ENCODE measurements at places on chromosomes 3 and 15.

DNA sequence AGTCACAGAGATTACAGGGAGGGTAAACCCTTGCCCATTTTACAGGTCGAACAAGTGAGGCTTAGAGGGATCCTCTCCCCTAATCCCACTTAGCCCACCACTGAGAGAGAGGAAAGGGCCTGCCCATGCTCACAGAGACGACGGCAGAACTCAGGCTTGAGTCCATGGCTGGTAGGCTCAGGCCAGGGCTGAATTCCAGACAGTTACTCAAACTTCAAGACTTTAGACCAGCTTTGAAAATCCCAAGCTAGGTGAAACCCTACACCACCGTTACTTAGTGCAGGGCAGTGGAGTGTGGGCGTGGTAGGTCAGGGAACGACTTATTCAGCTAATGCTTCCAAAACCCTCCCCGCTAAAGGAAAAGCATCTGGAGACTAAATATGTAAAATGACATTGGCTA lies 16.4 kb downstream of the GRIP2 start:
- DNase-seq: no peak

DNA sequence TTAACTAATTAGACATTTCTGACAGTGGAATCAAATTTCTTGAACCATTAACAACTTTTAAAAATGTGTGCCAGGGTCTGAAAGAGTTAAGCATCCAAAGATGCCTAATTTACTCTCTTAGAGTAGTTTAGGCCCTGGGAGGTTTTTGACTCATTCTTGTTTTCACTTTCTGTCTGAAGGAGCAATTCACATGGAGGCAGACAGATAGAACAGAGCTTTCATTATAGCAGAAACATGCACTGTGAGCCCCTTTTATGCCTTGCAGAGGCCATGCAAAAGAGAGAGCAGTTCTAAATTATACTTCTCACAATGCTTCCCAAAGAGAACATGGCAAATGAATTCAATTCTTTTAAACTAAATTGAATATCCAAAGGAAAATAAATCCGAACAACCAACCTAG lies 554.8 kb downstream of the MFSD1 start:
- no peak for DNase-seq

DNA sequence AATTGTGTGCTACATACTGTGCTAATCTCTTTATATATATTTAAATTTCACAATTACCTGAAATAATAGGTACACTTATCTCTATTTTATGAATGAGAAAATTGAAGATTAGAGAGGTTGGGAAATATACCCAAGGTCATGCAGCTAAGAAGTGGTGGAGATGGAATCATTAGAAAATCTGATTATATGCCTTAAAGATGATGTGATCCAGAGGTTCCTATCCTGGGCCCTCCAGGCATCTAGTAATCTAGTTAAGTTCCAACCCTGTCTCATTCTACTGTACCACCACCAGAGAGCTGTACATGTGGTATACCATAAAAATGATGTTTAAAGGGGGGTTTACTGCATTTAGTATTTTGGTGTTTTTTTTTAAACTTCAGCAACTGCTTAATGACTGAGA lies 40.7 kb downstream of the SYN2 start:
- DNase-seq: no peak

DNA sequence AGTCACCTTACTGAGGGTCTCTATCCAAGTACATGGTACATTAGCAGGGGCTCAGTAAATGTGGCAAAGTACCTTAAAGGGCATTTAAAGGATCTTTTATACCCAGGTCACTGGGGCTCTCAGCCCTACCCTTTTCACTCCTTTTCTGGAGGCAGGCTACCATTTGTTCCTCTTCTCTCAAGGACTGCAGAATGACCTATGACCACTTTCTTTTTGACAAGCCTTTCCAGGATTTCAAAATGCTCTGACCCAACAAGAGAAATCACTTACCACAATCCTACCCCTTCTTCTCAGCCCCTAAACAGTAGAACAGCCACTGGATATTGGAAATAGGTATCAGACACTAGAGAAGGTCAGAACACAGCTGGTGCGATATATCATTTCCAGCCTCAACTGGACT lies 221.8 kb upstream of the TPRG1 start:
- peak; percentile 96 for DNase-seq

GRCh38 chr15:42185801-42186200 lies 22.3 kb downstream of the VPS39 start:
- DNase-seq: peak; percentile 84

GRCh38 chr15:44064706-44065105 lies 130.4 kb downstream of the FRMD5 start:
- DNase-seq: no peak

All from inflammatory macrophage treated with lipopolysaccharide for 4 hours (primary cell).